CD4-positive, alpha-beta T cell treated with Interleukin-1 beta for 1 hour (primary cell): ENCODE measurements at places on chromosomes 5 and 9.

- DNase-seq, result no peak
Observed at GRCh38 chr9:110031511-110032173, 176.3 kb downstream of the C9orf152 start.

DNA sequence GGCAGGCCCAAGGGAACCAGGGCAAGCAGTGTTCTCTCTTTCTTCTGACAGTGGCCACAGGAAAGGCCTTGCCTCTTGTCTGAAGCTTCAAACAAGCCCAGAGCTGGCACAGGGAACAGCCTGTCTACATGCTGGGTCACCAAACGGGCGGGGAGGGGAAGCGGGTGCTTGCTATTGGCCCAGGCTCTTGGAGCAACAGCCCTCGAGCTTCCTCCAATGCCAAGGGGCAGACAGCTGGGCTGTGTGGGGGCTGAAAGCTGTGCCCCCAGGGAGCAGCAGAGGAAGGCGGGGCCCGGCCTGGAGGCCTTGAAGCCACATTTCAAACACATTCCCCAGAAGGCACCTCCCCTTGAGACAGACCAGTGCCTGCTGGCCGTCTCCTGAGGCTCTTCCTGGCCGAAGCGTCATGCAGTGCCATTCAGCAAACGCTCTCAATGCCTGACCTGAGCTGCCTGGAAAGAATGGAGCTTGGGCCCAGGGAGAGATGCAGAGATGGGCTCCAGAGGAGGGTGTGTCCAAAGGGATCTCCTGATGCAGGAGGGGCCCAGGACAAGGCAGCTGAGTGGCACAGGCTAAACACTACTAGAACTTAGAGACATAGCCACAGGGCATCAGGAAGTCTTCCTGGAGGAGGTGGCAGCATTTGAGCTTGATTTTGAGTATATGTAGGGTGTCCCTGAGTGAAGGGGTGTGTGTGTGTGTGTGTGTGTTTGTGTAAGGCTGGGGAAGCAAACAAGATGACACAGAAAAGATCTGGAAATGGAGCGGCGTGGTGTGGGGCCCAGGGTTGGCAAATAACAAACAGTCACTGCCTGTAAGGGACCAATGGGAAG is 2.5 kb downstream of the FIBCD1 start:
- no peak for DNase-seq

GRCh38 chr9:138105561-138106505 is 228.3 kb downstream of the CACNA1B start:
- no peak for DNase-seq

- DNase-seq, result no peak
Observed at GRCh38 chr5:72364951-72365350, 44.8 kb downstream of the PTCD2 start.

- no peak for DNase-seq
Observed at GRCh38 chr9:3856592-3856991, 330.8 kb upstream of the RFX3 start.

- no peak for DNase-seq
Observed at GRCh38 chr5:95251185-95251584, 33.7 kb downstream of the MCTP1 start.

- no peak for DNase-seq
Observed at GRCh38 chr9:10396615-10397014, 216.2 kb downstream of the PTPRD start.

DNA sequence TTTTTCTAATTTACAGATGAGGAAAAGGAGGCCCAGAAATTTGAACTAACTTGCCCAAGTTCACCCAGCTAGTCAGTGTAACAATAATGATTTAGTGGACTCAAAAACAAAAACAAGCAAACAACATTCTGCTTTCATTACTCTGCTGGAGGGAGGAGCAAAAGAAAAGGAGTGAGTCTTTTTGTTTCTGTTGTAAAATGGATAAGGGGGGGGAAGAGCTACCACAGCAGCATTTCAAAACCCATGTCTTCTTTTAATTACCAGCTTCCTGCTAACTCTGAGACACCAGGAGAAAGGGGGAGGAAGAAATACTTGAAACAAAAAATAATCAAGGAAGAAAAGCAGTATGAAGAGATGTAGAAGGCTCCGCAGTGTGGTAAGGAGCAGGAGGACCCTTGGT is 39.2 kb upstream of the EQTN start:
- DNase-seq, result no peak
